Activated CD4-positive, alpha-beta T cell treated with anti-CD3 and anti-CD28 coated beads, Interleukin-2, amount 10 ng/mL, durations not matched to agents 7 days and 5 days (primary cell): ENCODE measurements at places on chromosomes 3 and 15.

DNA sequence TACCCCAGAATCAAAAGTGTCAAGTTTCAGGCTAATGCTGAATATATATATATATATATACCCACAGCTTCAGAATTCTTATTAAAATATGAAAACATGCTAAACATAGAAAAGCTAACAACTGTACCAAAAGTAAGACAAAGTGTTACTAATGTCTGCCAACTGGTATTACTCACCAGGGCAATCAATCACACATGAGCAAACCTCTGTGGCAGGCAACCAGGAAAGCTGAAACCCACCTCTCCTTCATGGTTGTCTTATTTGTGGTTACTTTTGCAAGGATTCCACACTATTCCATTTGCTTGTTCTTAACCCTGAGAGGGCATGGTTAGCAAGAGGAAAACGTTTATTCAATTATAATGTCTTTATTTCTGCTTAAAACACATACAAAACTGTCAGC, 512.3 kb upstream of the MDFIC2 start:
- no peak for DNase-seq

DNA sequence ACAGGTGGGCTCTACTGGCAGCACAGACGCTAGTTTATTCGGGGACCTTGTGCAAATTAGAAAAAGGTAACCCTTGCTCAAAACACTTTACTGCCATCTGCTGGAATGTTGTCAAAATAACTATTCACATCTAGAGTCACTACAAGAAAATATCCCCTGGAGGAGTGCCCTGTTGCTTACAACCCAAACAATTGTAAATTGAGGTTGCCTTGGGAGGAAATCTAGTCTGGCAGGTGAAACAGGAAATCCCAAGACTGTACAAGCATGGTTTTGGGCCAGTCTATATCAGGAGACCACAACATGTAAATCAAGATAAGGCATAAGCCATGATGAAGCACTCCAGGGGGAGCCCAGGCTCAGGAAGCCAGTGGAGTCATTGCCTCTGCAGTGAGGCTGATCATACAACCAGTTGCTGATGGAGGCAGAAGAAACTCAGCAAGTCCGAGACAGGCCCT, 136.8 kb upstream of the ACP3 start:
- DNase-seq, result peak; percentile 9

DNA sequence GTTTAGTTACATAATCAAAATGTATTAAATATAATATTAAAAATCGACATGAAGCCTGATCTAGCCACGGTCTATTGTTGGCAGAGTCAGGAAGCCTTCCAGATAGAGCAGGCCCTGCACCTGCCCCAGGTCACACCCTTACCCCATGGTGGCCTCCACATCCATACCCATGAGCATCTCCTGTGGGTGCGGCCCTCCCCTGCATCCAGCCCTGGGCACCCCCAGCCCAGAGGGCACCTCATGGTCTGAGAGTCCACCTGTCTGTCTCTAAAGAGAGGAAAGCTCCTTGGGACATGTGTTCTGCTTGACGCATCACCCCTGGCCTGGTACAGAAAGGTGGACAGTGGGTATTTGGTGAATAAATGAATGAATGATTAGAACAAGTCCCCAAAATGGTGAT, 37.2 kb upstream of the CSPG4 start:
- no peak for DNase-seq

GRCh38 chr15:42094512-42094963, at the start of gene PLA2G4D:
Gene PLA2G4D, minus strand, starts transcription at chr15:42094562. Its CDS starts 103 bp downstream, at chr15:42094459.
- peak; percentile 2 for DNase-seq

GRCh38 chr3:14227856-14228255, 49.2 kb downstream of the LSM3 start:
- no peak for DNase-seq

DNA sequence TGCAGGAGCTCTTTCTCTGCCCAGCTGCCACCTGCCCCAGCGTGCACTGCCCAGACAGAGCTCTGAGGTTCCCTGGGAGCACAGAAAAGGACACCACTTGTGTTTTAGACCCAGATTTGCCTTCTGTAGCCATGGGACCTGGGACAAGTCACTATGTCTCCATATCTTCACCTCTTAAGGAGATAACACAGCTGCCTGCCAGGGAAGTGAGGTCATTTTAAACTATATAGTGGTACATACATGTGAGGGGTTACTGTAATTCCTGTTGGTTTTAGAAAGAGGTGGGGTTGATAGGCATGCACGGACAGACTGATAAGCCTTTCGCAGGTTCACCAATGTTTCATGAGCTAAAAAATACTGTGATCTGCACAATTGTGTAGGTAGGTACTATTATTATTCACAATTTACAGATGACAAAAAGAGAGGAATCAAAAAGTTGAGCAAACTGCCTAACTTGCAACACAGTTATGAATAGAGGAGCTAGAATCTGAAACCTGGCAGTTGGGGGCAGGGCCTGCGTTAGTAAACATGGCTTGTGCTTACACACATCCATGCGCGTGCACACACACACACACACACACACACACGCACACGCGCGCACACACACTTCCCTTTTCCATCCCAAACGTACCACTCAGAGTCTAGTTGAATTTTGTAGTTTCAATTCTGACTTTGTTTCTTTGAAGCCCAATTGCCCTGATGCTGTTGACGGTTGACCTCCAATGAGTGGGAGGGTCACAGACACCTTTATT, 193.6 kb downstream of the FAM43A start:
- no peak for DNase-seq

- no peak for DNase-seq
Observed at GRCh38 chr3:41419809-41420208, 220.5 kb downstream of the CTNNB1 start.

DNA sequence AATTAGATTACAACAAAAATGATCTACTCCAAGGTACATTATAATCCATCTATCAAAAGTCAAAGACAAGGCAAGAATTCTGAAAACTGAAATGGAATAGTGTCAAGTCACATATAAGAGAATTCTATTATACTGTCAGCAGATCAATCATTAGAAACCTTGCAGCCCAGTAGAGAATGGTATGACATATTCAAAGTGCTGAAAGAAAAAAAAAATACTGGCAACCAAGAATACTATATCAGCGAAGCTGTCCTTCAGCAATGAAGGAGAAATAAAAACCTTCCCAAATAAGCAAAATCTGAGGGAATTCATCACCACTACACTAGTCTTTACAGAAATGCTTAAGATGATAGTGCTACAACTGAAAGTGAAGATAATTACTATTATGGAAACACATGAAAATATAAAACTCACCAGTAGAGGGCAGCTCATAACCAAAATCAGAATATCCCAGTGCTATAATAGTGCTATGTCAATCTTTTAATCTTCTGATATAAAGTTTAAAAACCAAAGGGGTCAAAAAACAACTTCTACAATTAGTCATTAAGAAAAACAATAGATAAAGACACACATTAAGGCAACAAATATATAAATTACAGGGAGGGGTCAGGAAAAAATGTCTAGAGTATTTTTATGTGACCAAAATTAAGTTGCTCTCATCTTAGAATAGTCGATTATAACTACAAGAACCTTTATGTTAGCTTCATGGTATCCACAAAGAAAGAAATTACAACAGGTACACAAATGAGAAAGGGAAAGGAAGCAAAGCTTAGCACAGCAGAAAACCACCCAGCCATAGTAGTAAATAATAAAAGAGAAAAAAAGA, 190.7 kb upstream of the CNTN6 start:
- DNase-seq, result no peak

DNA sequence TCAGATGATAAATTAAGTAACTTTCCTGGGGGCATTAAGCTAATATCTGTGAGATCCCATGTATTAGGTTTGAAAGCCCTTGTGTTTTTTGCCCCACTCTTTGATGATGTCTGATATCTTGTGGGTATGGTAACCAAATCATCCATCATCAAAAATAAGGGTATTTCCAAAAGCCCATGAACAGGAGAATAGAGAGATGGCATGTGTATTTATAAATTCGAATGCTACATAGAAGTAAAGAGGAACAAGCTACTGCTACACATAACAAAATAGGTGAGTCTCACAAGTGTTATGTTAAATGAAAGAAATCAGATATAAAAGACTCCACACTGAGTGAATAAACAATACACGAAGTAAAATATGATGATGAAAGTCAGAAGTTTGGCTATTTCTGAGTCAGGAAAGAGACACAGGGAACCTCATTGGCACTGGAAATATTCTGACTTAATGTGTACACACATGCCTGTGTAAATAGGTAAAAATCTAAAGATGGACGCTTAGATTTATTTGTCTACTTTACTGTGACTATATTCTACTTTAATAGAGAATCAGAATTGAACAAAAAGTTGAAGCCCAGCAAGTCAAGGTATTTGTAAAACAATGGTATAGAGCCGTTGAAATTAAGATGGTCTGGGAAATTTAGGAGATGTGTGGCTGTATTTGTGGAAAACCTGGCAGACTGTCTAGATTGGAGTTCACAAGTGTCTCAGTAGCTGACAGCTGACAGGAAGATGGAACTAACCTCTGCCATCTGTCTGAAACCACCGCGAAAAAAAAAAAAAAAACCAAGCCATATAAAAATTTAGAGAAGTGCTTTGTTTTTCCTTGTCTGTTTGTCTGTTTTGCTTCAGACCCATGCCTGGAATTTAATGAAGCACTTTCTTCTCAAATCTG, 111.0 kb upstream of the TGFBR2 start:
- no peak for DNase-seq

DNA sequence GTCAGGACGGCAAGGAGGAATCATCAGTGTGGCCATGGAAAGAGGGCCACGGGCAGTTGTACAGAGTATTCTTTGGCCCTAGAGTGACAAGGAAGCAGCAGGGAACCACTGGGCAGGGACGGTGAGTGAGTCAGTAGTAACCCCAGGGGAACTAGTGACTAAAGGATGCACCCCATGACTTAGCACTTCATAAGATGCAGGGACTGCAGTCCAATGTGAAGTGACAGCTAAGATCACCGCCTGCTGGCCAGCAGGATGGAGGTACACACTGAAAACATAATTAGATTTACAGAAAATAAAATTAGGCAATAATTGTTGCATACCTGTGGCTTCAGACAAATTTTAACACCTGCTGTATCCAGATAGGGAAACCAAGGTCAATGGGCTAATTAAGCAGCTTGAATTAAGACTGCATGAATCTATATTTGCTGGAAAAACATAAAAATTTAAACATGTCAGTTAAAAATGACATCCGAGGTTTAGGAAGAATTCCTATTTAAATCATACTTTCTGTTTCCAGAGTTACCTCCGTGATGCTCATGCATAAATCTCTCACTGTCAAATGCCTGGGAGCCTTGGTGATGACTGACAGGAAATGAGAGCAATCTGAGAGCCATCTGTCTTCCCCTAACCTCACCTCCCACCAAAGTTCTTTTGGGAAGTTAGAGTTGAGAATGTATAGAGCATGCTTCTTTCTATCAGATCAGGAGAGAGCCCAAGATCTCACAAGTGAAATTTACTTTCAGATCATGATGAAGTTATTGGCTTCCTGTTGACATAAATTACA, 56.5 kb downstream of the DCLK3 start:
- no peak for DNase-seq

GRCh38 chr3:118530350-118530922, 504.2 kb downstream of the IGSF11 start:
- no peak for DNase-seq

DNA sequence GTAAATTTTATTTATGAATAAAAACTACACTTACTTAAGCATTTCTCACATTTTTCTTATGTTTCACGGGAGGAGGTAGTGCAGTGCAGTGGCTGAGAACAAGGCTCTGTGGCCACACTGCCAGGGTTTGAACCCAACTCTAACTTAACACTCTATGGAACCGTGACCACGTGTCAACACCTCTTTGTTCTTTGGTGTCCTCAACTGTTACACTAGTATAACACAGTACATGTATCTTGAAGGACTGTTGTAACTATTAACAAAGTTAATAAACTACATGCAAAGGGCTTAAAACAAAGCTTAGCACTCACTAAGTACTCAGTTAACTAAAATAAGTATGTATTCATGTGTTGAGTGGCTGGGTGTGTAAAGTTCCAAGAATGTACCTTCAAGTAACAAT, 19.5 kb downstream of the CD47 start:
- no peak for DNase-seq

DNA sequence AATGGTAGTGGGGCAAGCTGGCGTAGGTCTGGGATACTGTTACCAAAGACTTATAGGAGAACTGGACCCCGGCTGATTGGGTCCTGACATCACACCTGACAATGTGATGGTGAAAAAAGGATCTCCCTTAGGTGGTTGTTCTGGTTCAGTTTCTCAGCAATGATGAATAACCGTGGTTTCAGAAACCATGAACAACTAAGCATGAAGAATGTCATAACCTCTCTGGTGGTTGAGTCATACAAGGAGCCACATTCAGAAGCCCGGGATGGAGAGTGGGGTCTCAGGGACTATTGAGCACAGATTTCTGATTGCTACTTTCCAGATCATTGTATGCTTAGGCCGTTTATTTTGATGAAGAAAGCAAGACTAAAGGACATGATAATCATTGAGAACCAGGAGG, 17.4 kb downstream of the GPR160 start:
- no peak for DNase-seq

DNA sequence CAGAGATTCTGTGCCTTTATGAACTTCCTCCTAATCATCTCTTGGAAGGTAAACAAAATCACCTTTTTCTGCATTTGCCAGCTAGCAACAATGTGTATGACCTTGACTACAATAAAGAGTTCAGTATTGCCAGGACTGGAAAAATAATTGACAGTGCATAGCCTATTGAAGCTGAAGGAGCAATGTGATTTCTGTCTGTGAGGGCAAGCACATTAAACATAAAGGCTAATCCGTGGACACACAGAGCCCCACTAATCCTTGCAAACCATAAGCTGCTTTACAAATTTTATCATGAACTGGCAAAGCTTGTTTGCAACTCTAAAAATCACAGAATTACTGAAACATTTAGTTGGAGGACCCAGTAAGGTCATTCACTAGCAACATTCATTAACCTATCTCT, 563.8 kb downstream of the PYDC2 start:
- DNase-seq, result no peak

GRCh38 chr3:9949626-9950025, 2.6 kb downstream of the PRRT3 start:
- DNase-seq, result no peak

GRCh38 chr3:84621823-84622222, 337.0 kb upstream of the CADM2 start:
- no peak for DNase-seq

DNA sequence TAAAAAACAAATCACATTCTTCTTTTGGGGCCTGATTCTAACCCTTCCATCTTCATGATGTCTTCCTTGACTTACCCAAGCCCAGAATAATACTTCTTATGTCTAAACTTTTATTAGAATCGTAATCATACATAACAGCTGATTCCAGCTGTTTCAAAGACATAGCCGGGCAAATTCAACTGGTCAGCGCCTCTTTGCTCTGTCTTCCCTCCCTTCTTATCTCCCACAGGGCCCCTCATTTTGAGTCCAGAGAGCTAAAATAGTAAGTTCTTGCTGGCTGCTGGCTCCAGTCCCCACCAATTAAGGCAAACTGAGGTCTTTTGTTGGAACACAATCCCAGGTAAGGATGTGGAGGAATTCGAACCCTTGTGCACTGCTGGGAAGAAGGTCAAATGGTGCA, 108.6 kb downstream of the ADCY5 start:
- DNase-seq, result no peak

DNA sequence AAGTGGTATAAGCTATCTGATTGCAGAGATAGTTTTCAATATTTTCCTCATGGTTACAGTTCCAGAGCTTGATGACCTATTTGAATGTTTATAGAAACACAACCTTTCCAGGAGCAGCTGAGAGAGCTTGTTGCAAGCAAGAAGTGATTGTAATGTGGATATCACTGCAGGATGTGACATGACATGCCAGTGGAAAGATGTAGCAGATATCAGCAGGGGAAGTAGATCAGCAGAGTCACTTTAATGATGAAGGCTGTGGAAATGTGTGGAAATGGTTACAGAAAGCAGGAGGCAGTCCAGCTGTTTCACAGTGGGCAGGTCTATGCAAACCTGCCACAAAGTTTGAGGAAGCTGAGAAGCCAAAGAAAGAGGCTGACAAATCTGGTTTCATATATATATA, 21.0 kb downstream of the TMEM158 start:
- DNase-seq, result no peak
